ENCODE measurements at places on chromosomes 13 and 19.

DNA sequence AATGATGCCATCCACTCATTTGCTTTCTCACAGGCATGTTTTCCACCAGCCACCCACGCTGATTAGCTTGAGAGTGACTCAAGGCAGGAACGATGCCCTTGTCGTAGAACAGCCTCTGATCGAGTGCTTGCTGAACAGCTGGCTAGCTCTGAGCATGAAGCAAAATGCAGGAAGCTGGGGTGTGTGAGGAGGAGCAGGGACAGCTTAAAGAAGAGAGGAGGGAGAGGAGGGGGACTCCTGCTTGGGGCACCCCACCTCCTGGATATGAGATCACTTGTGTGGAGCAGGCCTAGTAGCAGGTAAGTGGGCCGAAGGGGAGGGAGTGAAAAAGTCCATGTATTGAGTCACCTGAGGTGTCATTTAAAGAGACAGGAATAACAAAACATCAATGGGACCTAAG is 48.8 kb downstream of the IRS2 start:
- peak; percentile 33 for DNase-seq

DNA sequence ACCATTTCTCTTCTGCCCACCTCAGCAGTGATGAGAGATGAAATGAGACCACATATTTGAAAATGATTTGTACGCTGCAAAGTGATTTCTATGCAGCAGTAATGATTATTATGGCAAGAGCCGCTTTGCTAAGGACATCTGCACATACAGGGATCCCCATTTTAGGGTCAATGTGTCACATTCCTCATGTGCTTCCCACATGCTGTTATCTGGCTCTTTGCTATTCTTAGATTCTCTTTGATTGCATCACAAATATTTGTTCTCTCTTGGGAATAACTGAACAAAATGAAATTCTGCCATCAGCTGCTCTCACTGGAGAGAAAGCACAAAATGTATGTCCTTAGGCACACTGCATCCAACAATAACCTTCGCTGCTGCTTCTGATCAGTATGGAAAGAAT is 209.5 kb upstream of the IPO5 start:
- peak; percentile 29 for DNase-seq

DNA sequence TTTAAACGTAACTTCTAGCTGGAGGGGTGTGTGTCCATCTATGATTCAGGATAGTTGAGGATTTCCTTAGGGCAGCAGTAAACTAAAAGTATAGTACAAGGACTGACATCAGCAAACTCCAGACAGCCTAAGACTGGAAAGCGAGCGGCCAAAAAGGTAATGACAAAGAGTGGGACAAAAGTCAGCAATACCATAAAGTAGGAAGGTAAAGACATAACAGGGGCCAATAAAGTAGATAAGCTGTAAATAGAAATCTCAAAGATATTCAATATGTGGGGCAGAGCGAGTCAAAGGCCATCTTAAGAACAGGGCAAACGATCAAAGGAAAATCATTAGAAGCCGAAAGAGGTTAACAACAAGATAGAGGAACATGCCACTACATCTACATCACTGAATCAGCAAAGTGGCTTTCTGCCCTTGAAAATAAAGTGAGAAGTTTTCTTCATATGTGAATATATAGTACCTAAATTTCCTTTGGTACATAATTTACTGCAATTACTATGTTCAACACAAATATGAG is 167.2 kb downstream of the DIAPH3 start:
- no peak for DNase-seq

DNA sequence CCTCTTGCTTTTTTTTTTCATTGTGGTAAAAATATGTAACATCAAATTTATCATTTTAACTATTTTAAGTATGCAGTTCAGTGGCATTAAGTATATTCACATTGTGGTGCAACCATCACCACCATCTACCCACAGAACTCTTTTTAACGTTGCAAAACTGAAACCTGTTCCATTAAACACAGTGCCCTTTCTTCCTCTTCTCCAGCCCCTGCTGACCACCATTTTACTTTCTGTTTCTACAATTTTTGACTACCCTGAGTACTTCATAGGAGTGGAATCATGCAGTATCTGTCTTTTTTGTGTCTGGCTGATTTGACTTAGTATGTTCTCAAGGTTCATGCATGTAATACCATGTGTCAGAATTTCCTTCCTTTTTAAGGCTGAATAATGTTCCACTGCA is 153.1 kb downstream of the FGF9 start:
- DNase-seq, result no peak

DNA sequence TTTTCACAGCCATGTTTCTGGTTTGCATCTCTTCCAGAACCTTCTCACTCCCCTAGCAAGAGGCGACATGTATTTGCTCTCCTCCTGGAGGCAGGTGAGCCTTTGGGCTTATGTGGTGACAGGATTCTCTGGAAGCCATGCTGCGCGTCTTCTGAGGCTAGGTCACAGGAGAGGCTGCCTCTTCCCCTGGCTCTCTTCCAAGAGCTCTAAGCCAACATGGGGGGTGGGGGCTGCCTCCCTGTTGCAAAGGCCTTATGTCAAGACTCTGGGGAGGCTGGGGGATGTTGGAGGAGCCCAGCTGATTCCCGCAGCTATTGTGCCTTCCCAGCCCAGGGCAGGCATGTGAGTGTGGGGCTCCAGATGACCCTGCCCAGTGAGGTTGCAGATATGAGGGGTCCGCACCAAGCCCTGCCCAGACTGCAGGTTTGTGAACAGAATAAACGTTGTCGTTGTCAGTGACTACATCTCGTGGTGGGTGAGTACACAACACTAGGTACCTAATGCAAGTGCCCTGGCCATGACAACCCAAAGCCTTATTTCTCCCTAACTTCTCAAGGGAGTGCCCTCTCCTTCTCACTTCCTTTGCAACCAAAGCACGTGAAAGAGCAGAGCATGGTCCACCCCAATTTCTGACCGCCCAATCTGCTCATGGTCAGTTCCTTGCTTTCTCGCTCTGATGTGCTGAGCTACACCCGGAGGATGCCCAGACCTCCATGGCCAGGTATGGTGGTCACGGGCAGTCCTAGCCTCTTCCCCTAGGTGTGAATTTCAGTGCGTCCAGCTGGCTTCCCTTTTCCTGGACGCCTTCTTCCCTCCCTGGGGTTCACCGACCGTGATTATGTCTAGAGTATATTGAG is 44.9 kb downstream of the TEX29 start:
- no peak for DNase-seq

DNA sequence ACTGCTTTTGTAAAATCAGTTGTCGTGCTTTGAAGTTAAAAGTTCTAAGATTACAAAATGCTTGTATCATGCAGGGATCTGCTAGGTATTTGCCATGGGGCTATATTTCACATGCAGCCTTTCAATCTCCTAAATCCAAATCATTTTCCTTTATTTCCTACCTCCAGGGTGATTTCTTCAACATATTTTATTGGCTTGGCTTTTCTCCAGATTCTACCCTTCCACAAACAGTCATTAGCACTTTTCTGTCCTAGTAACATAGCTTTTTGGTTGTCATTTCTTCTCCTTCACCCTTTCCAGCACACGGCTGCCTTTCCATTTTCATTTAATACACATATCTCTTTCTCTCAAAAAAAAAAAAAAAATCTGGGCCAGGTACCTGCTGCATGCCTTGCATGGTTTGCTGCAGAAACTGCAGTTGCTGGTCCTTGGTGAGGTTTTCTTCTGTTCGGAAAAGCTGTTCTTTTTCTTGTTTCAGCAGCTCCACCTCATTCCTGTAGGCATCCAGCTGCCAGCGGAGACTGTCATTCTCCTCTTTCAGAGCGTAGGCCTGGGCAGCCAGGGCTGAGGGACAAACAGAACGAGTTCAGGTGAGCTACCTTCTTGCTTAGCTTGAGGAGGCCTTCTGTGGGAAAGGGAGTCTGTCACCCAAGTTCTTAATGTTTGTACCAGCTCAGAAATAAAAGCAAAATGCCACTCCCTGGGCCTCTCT is 274.7 kb downstream of the DNAJC15 start:
- DNase-seq, result no peak

GRCh38 chr13:94859811-94860210 is 147.5 kb upstream of the SOX21 start:
- DNase-seq, result no peak

- DNase-seq, result no peak
Observed at GRCh38 chr13:45416516-45417128, 1.6 kb downstream of the SLC25A30 start.

GRCh38 chr13:40515702-40516101 is 150.7 kb downstream of the FOXO1 start:
- no peak for DNase-seq

- no peak for DNase-seq
Observed at GRCh38 chr19:8552810-8553209, 24.4 kb downstream of the MYO1F start.

- no peak for DNase-seq
Observed at GRCh38 chr13:23866420-23867026, 22.7 kb downstream of the MIPEP start.

GRCh38 chr13:46119883-46120614 is 15.2 kb upstream of the CPB2 start:
- peak; percentile 15 for DNase-seq

DNA sequence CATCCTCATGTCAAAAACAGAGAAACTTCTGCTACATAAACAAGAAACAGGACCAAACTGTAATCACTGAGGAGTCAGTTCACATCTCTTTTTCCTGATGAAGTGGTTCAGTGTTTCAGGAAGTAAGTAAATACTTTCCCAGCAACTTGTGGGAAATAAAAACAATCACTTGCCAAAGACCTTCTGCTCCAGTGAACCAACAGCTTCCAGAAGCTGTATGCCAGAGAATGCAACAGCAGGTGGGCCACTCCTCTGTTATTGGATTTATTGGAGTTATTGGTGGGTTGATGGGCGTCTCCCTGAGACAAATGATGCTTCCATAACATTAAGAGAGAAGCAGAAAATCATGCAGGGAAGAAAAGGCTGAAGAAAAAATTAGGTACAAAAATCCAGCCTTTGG is 9.9 kb downstream of the SLC6A16 start:
- DNase-seq, result no peak

GRCh38 chr13:110376120-110376519 is 69.0 kb downstream of the COL4A2 start:
- DNase-seq, result no peak

GRCh38 chr13:110433014-110433413 is 125.9 kb downstream of the COL4A2 start:
- no peak for DNase-seq

DNA sequence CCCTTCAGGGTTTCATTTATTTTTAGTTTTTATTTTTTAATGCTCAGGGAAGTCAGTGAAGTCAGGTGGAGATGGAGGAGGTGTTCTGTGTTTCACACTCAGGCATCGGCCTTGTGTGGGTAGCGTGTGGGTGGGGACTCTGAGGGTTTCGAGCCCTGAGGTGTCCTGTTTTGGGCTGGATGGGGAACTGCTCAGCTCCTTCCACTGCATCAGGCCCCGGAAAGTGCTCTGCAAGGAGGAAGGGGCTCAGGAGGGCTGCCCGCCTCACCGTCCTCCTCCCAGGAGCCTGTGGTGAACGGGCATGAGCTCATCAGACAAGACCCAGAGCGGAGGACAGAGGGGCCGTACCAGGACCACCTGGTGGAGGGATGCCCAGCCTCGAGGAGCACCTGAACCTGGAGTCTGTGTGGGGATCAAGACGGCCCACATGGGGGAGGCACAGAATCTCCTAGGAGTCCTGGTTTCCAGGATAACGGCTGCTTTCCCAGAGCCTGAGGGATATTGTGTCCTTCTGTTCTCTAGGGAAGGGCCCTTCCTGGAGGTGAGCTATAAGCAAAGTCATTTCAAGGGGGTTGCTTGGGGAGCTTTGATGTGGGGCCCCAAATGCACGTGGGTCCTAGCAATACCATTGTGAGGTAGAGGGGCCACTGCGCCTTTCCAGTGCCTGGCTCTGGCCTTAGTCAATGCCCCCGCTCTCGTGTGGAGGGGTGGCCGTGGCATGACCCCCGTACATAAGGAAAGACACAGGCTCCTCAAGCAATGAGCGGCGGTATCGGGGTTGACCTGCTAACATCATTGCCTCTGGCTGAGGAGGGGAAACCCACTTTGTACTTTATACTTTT is 13.5 kb upstream of the GAS6 start:
- DNase-seq, result no peak

GRCh38 chr19:51259348-51260245 is 8.7 kb downstream of the SIGLECL1 start:
- peak; percentile 26 for DNase-seq

DNA sequence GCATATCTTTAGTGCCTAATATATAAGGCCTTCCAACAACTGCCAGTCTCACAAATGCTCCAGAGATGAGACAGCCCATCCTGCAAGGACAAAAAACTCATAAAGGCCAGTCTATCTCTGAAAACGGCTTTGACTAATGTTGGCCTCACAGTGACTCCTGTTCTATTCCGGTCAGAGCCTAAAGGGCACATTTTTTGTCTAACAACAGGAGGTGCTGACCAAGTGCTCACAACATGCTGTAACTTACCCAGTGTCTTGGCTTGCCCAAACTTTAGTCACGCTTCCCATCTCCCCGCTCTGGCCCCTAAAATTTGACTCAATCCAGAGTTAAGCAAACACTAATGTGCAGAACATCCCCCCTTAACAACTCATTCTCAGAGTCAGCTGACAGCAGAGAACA is 1411.2 kb upstream of the MIR17HG start:
- DNase-seq, result no peak

DNA sequence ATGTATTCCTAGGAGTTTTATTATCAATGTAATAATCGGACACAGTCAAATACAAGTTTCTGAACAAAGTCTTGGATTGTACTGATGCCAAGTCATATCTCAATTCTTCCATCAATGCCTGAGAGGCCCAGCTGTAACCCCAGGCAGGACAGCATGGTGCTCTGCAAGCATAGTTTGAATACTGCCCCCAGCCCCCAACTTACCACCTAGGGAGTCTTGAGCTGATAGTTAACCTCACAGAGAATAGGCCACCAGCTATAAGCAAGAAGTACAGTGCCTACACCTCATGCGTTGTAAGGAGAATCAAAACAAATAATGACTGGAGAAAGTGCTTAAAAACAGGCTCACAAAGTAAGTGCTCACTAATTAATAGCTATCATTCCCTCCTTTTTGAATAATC is 2.7 kb downstream of the PROSER1 start:
- DNase-seq, result no peak

DNA sequence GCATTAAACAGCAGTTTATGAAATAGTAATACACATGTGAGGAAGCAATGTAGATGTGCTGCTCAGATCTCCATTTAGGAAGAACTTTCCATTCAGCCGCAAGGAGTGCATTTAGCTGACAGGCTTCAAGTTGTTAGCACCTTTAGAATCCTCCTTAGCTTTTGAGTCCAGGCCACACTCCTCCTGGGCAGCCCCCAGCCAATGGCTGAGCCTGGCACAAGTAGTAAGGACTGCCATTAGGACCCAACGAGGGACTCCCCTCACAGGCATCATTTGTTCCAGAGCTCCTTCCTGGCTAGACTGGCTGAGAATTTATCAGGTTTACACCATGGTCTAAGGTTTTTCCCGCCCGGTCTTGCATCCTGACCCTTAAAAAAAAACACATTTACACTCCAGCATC is 201.4 kb downstream of the DIAPH3 start:
- no peak for DNase-seq

DNA sequence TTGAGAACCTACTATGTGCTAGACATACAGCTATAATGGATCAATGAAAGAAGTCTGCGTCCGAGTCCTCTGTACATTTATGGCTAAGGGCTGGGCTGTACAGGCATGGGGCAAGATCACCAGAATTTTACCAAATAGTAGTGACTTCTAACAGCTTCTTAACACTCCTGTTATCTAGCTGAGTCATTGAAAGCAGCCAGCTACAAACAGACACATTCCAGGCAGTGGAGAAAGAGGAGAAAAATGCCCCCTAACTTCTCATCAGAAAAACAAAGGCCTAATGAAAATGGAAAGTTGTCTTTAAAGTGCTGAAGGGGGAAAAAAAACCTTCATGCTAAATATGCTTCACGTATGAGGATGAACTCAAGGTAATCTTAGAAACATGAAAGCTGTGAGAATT is 14.3 kb upstream of the ZNF667 start:
- DNase-seq, result peak; percentile 26

GRCh38 chr13:112954488-112955270 is 14.3 kb upstream of the MCF2L start:
- no peak for DNase-seq

Measured in adipocyte (in vitro differentiated cells).